ENCODE measurements at places on chromosomes 2 and 18.

DNA sequence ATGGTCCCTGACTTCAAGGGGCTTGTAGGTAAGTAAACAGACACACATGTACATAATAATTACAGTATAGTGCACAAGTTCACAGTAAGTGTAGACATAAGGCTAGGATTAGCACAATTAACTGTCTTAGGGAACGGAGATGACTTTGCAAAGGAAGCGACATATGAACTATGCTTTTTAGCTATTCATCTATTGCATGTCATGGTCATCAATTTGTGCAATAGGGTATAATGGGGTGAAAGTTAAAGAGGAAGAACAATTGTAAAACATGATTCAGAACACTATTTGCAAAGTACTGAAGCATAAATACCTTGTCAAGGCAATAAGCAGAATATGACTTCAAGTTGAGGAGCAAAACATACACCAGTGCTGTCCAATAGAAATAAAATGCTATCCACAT lies 112.3 kb upstream of the SLC8A1 start:
- DNase-seq: no peak

DNA sequence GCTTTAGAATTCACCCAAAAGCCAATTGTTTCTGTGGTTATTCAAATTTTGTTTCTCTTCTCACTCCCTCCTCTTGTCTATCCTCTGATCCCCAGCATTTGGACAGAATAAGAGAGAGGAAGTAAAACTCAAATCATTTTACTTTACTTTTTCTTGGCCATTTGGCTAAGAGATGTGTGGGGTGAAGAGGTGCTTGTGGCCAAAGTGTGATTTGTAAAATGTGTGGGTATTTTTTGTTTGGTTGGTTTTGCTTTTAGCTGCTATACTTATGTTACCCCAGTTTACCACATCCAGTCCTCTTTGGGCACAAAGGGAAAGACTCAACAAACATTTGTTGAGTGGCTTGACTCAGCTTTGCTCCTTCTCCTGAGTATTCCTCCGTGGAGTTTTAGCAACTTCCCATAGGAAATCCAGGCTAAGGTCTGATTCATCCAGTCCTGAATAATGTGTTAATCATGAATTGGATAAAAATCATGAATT lies 109.1 kb upstream of the CYP1B1 start:
- DNase-seq: no peak

DNA sequence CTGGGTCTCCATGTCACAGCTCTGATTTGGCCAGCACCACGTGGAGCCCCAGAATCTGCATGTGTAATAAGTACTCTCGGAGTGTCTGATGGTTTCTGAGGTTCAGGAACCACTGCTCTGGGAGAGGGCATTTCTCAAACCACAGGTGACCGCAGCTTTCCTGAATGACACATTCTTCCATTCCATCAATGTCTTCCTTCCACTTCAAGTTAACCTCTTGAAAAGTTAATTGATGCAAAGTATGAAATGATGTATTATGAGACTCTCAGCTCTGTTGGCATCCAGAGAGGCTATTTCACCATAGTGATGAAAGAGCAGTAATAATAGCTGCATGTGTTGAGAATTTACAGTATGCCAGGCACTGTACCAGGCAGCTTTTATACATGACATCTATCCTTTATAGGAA lies 61.3 kb upstream of the CRIM1 start:
- DNase-seq: no peak

- no peak for DNase-seq
Measured at GRCh38 chr2:218002845-218003180, at the start of gene TNS1. TSS of gene TNS1 (minus strand) at chr2:218002995. CDS start at chr2:218002872, 123 bp downstream.

GRCh38 chr2:201158111-201158929 lies 24.6 kb upstream of the CASP10 start:
- DNase-seq: no peak

Data from stimulated activated CD8-positive, alpha-beta memory T cell treated with anti-CD3 and anti-CD28 coated beads, Interleukin-4, amount 100 ng/mL, for 1 hour (primary cell).